ENCODE measurements at places on chromosomes 13 and 19.

GRCh38 chr19:38213911-38214625, 10.0 kb downstream of the DPF1 start:
- peak; percentile 69 for DNase-seq

DNA sequence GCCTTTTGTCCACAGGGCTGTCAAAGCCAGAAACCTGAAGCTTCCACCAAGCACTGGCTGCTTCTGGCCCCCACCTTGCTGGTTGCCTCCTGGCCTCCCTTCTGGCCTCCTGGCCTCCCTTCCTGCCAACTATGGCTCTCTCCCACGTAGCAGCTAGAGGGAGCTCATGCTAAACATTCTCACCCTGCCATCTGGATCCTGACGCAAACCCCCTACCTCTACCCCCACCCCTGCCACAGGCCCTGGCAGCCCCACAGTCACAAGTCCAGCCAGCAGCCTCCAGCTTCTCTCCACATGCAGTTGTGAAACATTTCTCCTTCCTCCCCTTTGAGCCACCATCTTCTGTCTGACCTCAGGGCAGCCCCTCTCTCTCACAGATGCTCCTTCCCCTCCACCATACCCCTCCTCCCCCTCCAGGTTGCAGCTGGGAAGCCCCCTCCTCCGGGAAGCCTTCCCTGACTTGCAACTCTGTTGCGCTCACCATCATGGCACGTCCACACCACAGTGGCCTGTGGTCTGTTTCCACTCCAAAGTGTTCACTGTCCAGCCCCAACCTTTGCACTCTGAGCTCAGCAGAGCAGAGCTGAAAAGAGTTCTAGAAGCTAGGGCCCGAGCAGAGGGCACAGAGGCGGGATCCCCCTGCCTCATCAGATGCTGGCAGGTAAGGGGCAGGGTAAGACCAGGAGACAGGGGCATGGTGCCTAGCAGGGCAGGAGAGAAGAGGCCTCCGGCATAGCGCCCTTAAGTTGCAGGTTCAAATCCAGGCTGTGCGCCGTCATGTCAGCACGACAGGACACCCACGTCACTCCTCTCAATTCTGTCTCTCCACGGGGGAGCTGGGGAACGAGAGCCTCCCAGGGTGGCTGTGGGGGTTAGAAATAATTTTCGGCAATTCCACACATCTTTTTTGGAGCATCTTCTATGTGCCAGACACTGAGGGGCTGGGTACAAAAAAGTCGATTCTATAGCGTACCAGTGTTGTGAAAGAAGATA, 7.3 kb downstream of the ADGRL1 start:
- DNase-seq, result no peak

- DNase-seq, result peak; percentile 65
Measured at GRCh38 chr19:38683393-38684077, 36.1 kb downstream of the ACTN4 start.

- no peak for DNase-seq
Measured at GRCh38 chr19:13229246-13229645, 79.0 kb downstream of the IER2 start.

- DNase-seq, result no peak
Measured at GRCh38 chr13:34751492-34751891, 190.6 kb upstream of the NBEA start.

GRCh38 chr13:21949818-21950429, 279.1 kb downstream of the FGF9 start:
- DNase-seq, result no peak

- no peak for DNase-seq
Measured at GRCh38 chr13:110492679-110493593, 68.6 kb downstream of the RAB20 start.

GRCh38 chr19:16626796-16627192, 1.2 kb downstream of the MED26 start:
- DNase-seq, result no peak

DNA sequence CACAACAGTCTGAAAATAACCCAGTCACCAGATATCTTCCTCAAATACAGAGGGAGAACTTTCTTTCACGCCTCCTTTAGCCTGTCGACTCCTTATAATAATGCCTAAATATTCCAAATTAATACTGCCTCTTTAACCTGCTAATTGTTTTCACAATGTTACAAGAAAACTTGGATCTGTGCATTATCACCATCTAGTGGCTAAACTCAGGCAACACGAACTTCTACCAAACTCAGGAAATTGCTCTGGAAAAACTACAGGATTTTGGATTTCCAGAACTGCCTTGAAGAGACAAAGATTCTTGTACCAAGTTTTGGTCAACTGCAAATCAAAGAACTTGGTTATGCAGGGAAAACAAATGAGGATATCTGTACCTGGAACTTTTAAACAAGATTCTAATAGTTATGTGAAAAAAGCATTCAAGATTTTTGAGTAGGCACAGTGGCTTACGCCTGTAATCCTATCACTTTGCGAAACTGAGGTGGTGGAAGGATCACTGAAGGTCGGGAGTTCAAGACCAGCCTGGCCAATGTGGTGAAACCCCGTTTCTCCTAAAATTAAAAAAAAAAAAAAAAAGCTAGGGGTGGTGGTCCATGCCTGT, 10.8 kb downstream of the CLN5 start:
- DNase-seq, result peak; percentile 52

GRCh38 chr19:18029617-18030338, 21.8 kb downstream of the ARRDC2 start:
- no peak for DNase-seq

GRCh38 chr19:32928806-32929205, 43.0 kb downstream of the CEP89 start:
- no peak for DNase-seq

DNA sequence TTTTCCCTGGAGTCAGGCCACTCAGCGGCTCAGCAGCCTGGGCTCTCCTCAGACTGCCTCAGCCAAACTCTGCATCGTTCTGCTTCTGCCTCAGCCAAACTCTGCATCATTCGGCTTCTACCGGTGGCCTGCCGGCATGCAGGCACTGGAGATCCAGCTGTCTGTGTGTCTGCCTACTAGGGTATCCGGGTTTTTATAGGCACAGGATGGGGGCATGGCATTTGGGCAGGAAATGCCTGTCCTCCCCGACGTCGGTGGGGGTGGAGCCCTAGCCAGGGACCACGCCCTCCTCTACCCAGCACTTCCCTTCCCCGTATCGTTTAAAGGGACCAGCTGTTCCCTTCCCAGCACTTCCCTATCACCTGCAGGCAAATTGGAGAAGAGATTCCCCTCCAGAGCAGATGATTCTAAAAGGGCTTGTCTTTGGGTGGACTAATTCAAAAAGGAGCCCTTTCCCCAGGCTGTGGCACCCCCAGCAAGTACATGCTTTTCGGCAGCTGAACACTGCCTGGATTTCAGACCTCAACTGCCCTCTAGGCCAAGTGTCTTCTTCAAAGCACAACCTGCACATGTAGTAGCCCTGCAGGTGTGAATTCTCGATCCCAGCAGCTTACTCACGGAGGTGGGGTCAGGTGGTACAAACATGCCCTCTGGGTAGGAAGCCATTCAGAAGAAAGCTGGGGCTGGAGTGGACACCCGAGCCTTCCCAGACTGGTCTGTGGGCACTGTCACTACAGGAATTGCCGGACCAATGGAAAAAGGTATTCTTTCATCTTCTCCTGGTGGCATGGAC, 25.4 kb upstream of the GPR12 start:
- no peak for DNase-seq

GRCh38 chr13:107130566-107130965, 562.6 kb upstream of the ARGLU1 start:
- DNase-seq, result no peak

- DNase-seq, result no peak
Measured at GRCh38 chr13:79070343-79070974, 335.6 kb downstream of the RBM26 start.

- no peak for DNase-seq
Measured at GRCh38 chr19:35249848-35250711, 1.3 kb downstream of the LSR start.

DNA sequence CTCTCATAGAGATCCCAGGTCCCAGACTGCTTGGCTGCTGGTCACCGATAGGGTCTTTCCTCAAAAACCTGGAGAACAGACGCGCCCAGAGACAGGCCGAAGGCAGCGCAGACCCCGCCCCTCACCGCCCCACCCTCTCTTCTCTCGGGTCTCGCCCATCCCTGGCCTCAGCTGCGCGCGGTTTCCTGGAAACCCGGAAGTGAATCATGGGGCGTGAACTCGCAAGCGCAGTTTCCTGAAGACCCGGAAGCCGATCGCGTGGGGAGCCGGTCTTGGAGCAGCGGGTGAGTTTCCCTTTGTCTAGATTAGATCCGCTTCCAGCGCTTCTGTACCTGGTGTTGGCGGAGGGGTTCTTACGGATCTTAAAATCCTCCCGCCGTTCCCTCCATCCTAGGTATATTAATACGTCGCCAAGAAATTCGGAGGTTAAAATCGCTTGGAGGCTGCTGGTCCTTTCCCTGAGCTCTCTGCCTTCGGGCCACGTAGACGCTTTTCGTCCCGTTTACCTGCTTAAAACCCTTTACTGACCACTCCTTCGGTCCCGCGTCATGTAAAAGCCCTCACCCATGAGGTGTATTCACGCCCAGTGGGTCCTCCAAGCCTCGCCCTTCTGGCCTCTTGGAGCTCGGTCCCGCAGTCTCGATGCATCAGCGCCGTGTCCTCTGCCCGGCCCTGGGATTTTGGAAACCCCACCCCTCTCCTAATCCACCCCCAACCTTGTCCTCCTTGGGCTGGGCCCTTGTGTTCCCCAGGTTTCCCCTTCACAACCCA, at the start of gene ZNF578:
Gene ZNF578 (plus strand): TSS at position 230 of the 771 bp plus-strand sequence. CDS start 48,293 bp downstream, outside the sequence.
- peak; percentile 96 for DNase-seq

- no peak for DNase-seq
Measured at GRCh38 chr13:26465514-26465913, 92.0 kb upstream of the WASF3 start.

DNA sequence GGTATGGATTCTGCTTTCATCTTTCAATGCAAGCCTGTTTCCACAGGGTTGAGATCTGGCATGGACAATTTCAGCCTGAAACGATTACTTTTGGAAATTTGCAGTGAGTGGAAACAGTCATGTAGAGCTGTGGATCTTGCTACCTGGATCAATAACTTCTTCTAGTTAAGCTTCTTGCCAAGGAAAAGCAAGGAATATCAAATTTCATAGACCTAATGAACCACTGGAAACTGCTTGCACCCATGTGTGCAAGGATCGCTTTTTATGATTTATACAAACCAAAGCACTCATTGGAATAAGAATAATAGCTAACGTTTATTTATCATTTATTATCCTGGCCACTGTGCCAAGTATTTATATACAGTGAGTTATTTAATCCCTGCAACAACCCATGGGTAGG, 392.8 kb downstream of the KCNRG start:
- no peak for DNase-seq

DNA sequence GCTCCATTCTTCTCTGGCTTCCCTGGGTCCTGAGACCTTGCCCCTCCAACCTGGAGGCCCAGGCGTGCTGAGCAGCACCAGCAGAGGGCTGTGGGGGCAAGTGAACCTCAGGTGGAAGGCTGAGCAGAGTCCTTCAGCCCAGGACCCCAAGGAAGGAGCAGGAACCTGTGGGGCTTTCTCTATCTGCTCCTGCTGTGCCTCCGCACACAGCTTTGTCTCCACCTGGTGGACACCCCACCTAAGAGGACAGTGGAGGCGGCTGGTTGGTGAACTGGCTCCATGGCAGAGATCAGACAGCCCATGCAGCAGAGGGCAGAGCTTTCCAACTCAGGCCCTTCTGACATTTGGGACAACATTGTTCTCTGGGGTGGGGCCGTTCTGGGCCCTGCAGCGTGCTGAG, 19.7 kb downstream of the ZFR2 start:
- no peak for DNase-seq

GRCh38 chr19:8899356-8899755, 67.2 kb downstream of the MBD3L1 start:
- DNase-seq, result no peak

DNA sequence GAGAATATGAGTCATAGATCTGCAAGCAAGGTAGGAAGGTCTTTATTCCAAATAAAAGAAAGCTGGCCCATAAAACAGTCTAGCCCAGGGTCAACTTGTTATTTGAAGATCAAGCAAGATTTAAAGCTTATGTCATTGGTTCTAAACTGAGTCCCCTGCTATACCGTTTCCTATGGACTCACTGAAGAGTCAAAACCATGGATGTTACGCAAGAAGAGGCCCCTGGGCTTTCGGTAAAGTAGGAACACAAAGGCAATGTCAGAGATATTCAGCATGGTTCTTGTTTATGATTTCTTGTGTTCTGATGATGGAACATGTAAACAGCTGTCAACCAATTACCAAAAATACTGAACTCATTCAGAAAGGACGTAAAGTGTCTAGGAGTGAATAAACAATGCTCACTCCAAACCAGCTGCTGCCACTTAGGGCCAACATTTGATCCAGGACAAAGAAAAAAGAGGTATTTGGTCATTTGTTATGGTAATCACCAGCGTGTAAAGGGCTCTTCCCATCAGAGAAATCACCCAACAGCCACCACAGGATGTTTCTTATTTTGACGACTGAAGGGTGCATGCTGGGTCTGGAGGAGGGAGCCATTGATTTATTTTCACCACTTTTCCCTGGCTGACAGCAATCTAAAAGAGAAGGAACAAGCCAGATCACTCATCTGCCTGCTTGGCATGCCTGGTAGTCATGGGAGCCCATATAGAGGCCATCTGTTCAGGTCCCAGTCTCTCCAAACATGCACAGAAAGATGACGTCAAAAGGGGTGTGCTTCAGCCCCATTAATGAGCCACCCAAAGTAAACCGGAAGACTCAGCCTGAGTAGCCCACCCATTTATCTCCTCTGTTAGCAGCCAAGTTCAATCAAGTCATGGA, 68.3 kb downstream of the FGF14 start:
- DNase-seq, result no peak

- DNase-seq, result no peak
Measured at GRCh38 chr13:38382946-38383345, 33.3 kb downstream of the UFM1 start.

DNA sequence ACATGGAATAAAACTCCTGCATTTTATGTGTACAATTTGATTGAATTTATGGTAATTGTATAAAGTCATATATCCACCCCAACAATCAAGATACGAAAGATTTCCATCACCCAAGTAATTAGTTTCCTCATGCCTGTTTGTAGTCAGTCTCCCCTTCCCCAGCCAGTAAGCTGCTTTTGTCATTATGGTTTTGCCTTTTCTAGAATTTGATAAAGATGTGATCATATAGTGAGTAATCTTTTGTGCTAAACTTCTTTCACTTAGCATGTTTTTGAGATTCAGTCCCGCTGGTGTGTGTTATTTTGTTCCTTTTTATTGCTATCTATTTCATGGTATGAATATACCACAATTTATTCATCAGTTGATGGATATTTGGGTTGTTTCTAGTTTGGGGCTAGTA, 16.0 kb downstream of the ITM2B start:
- no peak for DNase-seq

- peak; percentile 37 for DNase-seq
Measured at GRCh38 chr19:51398096-51398704, 7.8 kb upstream of the C19orf84 start.

DNA sequence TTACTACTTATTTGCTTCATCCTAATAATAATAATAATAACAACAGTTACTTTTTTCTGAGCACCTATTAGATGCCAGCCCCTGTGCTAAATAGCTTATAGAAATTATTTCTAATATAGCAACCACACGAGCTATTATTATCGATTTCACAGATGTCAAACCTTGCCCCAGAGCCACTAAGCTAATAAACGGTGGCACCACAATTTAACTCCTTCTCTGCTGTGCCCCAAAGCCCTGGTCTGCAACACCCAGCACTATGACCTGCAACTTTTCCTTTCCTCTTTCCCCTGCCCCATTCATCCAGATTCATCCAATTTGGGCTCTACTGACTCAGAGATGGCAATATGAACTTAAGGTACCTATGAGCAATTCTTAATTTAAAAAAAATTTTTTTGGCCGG, 6.4 kb downstream of the RFX2 start:
- no peak for DNase-seq

GRCh38 chr13:114029866-114030625, 56.2 kb upstream of the C13orf46 start:
- peak; percentile 47 for DNase-seq
